CD4-positive, alpha-beta T cell treated with Interleukin-4 for 4 hours (primary cell): ENCODE measurements at places on chromosomes 2 and 18.

- no peak for DNase-seq
Observed at GRCh38 chr2:237283131-237283928, 130.6 kb downstream of the COL6A3 start.

DNA sequence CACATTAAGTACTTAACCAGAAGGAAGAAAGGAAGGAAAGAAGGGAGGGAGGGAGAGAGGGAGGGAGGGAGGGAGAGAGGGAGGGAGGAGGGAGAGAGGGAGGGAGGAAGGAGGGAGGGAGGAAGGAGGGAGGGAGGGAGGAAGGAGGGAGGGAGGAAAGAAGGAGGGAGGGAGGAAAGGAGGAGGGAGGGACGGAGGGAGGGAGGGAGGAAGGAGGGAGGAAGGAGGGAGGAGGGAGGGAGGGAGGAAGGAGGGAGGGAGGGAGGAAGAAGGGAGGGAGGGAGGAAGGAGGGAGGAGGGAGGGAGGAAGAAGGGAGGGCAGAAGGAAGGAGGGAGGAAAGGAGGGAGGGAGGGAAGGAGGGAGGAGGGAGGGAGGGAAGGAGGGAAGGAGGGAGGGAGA is 363.3 kb downstream of the MBD2 start:
- no peak for DNase-seq

- no peak for DNase-seq
Observed at GRCh38 chr2:103007086-103007485, 245.3 kb downstream of the TMEM182 start.

GRCh38 chr2:112782234-112782799 is 2.0 kb downstream of the IL1A start:
- DNase-seq = no peak

- peak; percentile 62 for DNase-seq
Observed at GRCh38 chr2:101474731-101475384, at the start of gene RFX8. Gene RFX8, minus strand, starts transcription at chr2:101475112. Its CDS starts 8,264 bp downstream, at chr2:101466848.

- no peak for DNase-seq
Observed at GRCh38 chr2:199207011-199207410, 250.7 kb downstream of the SATB2 start.

- no peak for DNase-seq
Observed at GRCh38 chr2:19577723-19578122, 219.3 kb upstream of the OSR1 start.

DNA sequence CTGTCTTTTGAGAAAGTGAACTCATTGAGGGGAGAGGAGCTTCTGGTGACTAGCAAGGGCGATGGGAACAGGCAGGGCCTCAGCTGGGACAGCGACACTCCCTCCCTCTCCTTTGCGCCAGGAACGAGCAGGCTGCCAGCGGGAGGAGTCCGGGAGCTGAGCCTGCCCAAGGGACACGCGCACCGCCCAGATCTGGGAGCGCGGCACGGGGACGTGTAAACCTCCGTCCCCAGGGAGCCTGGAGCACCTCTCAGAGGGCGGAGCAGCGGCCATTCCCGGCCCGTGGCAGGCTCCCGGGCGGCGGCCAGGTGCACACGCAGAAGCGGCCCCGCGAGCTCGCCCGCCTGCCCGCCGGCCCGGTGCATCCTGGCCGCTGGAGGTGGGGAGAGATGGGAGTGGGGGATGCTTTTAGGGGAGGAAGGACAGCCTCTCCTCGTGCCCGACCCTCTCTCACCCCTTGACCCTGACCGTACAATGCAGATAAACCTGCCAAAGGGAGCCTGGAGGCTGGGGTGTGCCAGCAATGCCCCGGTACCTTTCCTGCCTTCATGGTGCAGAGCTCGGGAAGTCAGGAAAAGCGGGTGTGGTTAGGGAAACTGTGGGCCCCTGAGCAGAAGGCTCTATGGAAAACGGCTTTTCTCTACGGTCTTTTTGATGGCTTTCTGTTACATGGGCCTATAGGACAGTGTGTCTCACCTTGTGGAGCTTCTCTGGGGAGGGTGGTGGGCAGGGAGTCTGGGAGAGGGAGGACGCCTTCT is 2.2 kb downstream of the AQP4 start:
- DNase-seq = no peak

- DNase-seq = no peak
Observed at GRCh38 chr2:112640800-112641675, 4.7 kb upstream of the SLC20A1 start.

GRCh38 chr2:38107738-38108410 is 31.9 kb upstream of the CYP1B1 start:
- DNase-seq = no peak
